ENCODE measurements at places on chromosomes 1 and 21. TPM values are rescaled to one million over a fixed set of nuclear protein-coding genes. Genes with fewer than 3 reads are reported as not detected.

BCL2L15 gene
- total RNA-seq: 34.3 TPM

ARHGEF11 gene
- 36.4 TPM for total RNA-seq

ANGPTL1 gene
- 24.5 TPM for total RNA-seq

ERICH3 gene
- 0.50 TPM for total RNA-seq

TNNI3K gene
- total RNA-seq: 1.4 TPM

PADI2 gene
- total RNA-seq: 6.0 TPM

GJB5 gene
- not detected for total RNA-seq

S100A7 gene
- not detected for total RNA-seq

KRTAP12-2 gene
- total RNA-seq: not detected

CLCA1 gene
- total RNA-seq: not detected

RASSF5 gene
- 18.8 TPM for total RNA-seq

TRIM67 gene
- total RNA-seq: not detected

TCHHL1 gene
- not detected for total RNA-seq

DCDC2B gene
- not detected for total RNA-seq

JAM2 gene
- 12.0 TPM for total RNA-seq

SFN gene
- total RNA-seq: 44.7 TPM

ADCY10 gene
- 0.22 TPM for total RNA-seq

TRAF3IP3 gene
- total RNA-seq: 16.4 TPM

ADAMTS4 gene
- 14.0 TPM for total RNA-seq

MANEAL gene
- 4.7 TPM for total RNA-seq

KAZN gene
- total RNA-seq: 60.8 TPM

SIPA1L2 gene
- 20.2 TPM for total RNA-seq

CD1E gene
- 3.5 TPM for total RNA-seq

AGT gene
- total RNA-seq: 30.1 TPM

LDLRAD1 gene
- not detected for total RNA-seq

NBPF15 gene
- 44.9 TPM for total RNA-seq

RAB13 gene
- total RNA-seq: 142 TPM

CLDN19 gene
- total RNA-seq: 23.2 TPM

CR1L gene
- 0.44 TPM for total RNA-seq

RORC gene
- total RNA-seq: 19.1 TPM

HMCN1 gene
- 2.7 TPM for total RNA-seq

NR1I3 gene
- total RNA-seq: not detected

AGTRAP gene
- 66.1 TPM for total RNA-seq

GBP6 gene
- total RNA-seq: not detected

SLC25A44 gene
- 28.1 TPM for total RNA-seq

ADAMTS5 gene
- 10.6 TPM for total RNA-seq

PEAR1 gene
- total RNA-seq: 17.2 TPM

BMP8A gene
- total RNA-seq: 1.2 TPM

C1QC gene
- total RNA-seq: 287 TPM

PARS2 gene
- 7.1 TPM for total RNA-seq

FRRS1 gene
- total RNA-seq: 7.4 TPM

CCDC185 gene
- 0.13 TPM for total RNA-seq

AK2 gene
- total RNA-seq: 172 TPM

RIMKLA gene
- total RNA-seq: 3.3 TPM

CXADR gene
- total RNA-seq: 34.4 TPM

UBE2U gene
- total RNA-seq: not detected

ZSWIM5 gene
- total RNA-seq: 4.8 TPM

MIXL1 gene
- 0.16 TPM for total RNA-seq

FCRL1 gene
- 5.7 TPM for total RNA-seq

PGLYRP4 gene
- total RNA-seq: not detected

CHIA gene
- not detected for total RNA-seq

TIE1 gene
- 46.3 TPM for total RNA-seq

PDZK1 gene
- total RNA-seq: 152 TPM

RNU1-4 gene
- 8,605 TPM for total RNA-seq

SIK1 gene
- total RNA-seq: 24.9 TPM

Measured in kidney (tissue), 22 donors.